ENCODE measurements at places on chromosomes 2 and 18. TPM values are rescaled to one million over a fixed set of nuclear protein-coding genes. Genes with fewer than 3 reads are reported as not detected.

Gene HOXD9
- not detected for total RNA-seq

Gene IRS1
- total RNA-seq: 28.6 TPM

Gene CD302
- 1.5 TPM for total RNA-seq

Gene SH3RF3
- 6.1 TPM for total RNA-seq

Gene CYRIA
- 3.9 TPM for total RNA-seq

Gene ACMSD
- not detected for total RNA-seq

Gene SOX11
- total RNA-seq: not detected

All from PC-9 (cell line).